ENCODE measurements at places on chromosomes 3 and 15.

DNA sequence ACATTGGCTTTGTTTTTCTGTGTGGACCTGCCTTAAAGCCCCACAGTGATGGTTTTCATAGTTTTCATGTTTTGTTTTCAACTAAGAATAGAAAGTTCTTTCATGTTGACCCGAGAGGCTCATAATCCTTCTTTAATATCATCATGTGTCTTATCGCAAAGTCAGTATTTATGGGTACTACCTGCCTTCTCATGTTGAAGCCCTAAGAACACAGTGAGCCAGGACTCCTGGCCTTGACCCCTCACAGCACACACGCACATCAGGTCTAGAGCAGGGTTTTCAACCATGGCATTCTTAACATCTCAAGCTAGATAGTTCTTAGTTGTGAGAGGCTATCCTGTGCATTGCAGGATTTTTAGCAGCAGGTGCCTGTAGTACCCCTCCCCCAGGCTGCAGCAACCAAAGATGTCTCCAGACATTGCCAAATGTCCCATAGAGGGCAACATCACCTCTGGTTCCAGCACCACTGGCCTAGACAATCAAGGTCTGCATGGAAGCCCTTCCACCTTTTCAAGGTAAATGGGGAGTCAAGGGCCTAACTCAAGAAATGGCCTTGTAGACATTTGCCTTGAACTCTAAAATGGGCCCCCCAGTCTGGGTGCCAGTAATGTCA, 118.3 kb downstream of the MTHFS start:
- no peak for DNase-seq

DNA sequence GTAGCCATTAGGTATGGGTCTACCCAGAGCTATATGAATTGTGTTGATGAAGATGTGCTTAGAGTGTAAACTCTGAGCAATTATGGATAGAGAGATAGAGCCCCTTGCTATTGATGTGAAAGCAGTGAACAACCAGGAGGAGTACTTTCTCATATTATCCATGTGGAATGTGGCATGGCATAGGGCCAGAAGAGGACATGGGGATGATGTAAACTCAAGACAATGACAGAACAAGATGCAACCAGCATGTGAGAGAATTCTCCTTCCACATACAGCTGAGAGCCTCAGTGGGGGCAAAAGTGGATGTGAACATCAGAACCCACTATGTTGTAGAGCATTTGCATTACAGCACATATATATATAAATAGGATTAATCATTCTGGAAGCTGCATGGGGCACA, 36.4 kb upstream of the BNC1 start:
- DNase-seq = no peak

- DNase-seq = no peak
These were observed 25.0 kb upstream of the SCN10A start for GRCh38 chr3:38840987-38841386.

- no peak for DNase-seq
These were observed 230.5 kb upstream of the PROK2 start for GRCh38 chr3:72015463-72015862.

GRCh38 chr15:37446921-37447320, 346.6 kb upstream of the MEIS2 start:
- no peak for DNase-seq

GRCh38 chr15:39631357-39631756, 50.5 kb downstream of the THBS1 start:
- DNase-seq = no peak

DNA sequence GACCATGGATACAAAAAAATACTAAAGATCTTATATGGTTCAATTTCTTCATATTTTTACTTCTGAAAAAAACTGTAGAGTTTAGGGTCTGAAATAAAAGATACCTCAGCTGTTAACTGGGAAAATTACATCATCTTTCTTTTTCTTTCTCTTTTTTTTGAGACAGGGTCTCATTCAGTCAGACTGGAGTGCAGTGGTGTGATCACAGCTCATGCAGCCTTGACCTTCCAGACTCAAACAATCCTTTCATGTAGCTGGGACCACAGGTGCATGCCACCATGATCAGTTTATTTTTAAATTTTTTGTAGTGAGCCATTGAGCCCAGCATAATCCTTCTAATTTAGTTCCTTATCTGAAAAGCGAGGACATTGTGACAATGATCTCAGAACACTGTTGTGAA, 39.6 kb upstream of the TKT start:
- DNase-seq = no peak

GRCh38 chr3:8856721-8857120, 87.3 kb upstream of the OXTR start:
- peak; percentile 63 for DNase-seq

- no peak for DNase-seq
These were observed 333.2 kb upstream of the C2CD4B start for GRCh38 chr15:62498278-62498677.

GRCh38 chr3:32336113-32336498, 55.5 kb upstream of the CMTM7 start:
- no peak for DNase-seq

Measured in AG08395 (cell line).